ENCODE measurements at places on chromosomes 6 and 20. TPM values are rescaled to one million over a fixed set of nuclear protein-coding genes. Genes with fewer than 3 reads are reported as not detected.

ADAM33 gene
- 177 TPM for total RNA-seq

TBXT gene
- total RNA-seq: not detected

SIRPB1 gene
- 8.5 TPM for total RNA-seq

FNDC11 gene
- total RNA-seq: 0.54 TPM
